ENCODE measurements at places on chromosomes 4 and X. TPM values are rescaled to one million over a fixed set of nuclear protein-coding genes. Genes with fewer than 3 reads are reported as not detected.

The STARD8 gene
- 8.2 TPM for total RNA-seq

The HPF1 gene
- 18.9 TPM for total RNA-seq

The GPC3 gene
- not detected for total RNA-seq

The VEGFD gene
- total RNA-seq, result 0.05 TPM

The PDLIM3 gene
- total RNA-seq, result 6.1 TPM

The CYLC1 gene
- not detected for total RNA-seq

The DSPP gene
- total RNA-seq, result not detected

The ITM2A gene
- 7.6 TPM for total RNA-seq

The KIAA1210 gene
- total RNA-seq, result not detected

The CTAG2 gene
- not detected for total RNA-seq

The TKTL1 gene
- not detected for total RNA-seq

The GAGE13 gene
- not detected for total RNA-seq

The ATP10D gene
- total RNA-seq, result 76.8 TPM

The RHOXF1 gene
- total RNA-seq, result not detected

The ZRSR2 gene
- total RNA-seq, result 2.6 TPM

The S100G gene
- total RNA-seq, result not detected

The POLN gene
- 5.5 TPM for total RNA-seq

The ARAF gene
- total RNA-seq, result 11.3 TPM

The CXorf49 gene
- total RNA-seq, result 0.69 TPM

The LRCH2 gene
- 7.4 TPM for total RNA-seq

The SOWAHD gene
- 0.99 TPM for total RNA-seq

The KCTD8 gene
- not detected for total RNA-seq

The TAF7L gene
- not detected for total RNA-seq

The HS6ST2 gene
- total RNA-seq, result 3.5 TPM

Data from renal cortical epithelial cell (primary cell).